ENCODE measurements at places on chromosomes 5 and 9. TPM values are rescaled to one million over a fixed set of nuclear protein-coding genes. Genes with fewer than 3 reads are reported as not detected.
A peak's percentile ranks its signal among the peaks of the same experiment; 100 is the strongest.

- H3K4me3 ChIP-seq = no peak overlapping the region
- H3K27me3 ChIP-seq = no peaks in the 10 kb centered on the region
- no peaks in the 10 kb centered on the region for H3K36me3 ChIP-seq
Observed at GRCh38 chr5:66477596-66477995, 118.6 kb upstream of the MAST4 start.

DNA sequence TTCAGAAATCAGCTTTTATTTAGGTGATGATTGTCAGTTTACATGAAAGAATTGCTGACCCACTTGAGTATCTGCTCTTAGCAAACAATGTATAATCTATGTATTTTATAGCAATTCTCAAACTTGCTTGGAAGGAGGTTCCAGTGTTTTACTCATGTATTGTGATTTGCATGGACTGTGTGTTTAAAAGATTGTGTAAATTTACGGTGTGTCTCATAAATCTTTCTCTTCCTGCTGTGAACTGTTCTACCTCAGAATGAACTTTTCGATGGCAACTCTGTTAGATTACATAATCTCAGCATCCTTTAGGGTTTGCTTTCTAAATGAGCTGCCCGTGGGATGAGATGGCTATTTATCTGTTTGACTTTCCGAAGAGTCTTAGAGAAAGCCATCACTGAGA is 122.5 kb downstream of the MEF2C start:
- no peaks in the 10 kb centered on the region for H3K4me1 ChIP-seq
- no peak overlapping the region for H3K4me3 ChIP-seq
- no peak overlapping the region for H3K27ac ChIP-seq
- H3K27me3 ChIP-seq = no peaks in the 10 kb centered on the region
- no peaks in the 10 kb centered on the region for H3K36me3 ChIP-seq

GRCh38 chr5:158538506-158539074 is 561.1 kb downstream of the EBF1 start:
- DNase-seq = no peak
- no peaks in the 10 kb centered on the region for H3K4me1 ChIP-seq
- no peak overlapping the region for H3K27ac ChIP-seq
- H3K4me3 ChIP-seq = no peak overlapping the region
- no peaks in the 10 kb centered on the region for H3K36me3 ChIP-seq
- H3K27me3 ChIP-seq = no peaks in the 10 kb centered on the region

DNA sequence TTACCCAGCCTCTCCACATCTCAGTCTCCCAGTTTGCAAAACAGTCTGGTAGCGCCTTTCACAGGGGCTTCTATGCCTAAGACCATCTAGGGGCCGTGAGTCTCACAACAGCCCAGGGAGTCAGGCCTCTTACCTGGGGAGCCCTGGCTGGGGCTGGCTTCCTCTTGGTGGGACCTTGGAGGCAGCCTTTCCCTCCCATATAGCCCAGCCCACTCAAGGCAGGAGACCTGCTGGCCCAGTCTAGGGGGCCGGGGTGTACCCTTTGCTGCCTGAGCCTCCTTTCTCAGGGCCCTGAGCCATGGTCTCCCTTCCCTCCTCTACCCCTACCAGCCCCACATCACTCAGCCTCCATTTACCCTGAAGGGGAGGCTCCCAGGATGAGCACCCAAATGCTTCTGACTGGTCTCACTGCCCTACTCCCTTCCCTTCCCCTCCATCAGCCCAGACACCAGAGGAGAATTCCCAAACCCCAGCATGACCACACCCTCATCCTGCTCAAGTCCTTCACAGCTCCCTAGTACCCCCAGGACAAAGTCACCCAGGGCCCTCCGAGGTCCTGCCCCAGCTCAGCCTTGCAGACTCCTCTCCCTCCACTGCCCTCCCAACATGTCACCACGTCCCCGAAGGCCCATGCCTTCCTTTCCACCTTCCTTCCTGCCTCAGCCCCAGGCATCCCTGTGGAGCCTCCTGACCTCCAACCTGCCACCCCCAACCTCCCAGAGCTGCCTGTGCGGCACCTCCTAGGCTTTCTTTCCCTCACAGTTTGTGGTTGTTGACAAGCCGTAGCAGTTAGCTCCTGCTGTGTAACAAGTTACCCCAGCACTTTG is 55.3 kb downstream of the BARX1 start:
- no peaks in the 10 kb centered on the region for H3K4me1 ChIP-seq
- H3K36me3 ChIP-seq = no peaks in the 10 kb centered on the region
- H3K27me3 ChIP-seq = no peaks in the 10 kb centered on the region
- no peak overlapping the region for H3K4me3 ChIP-seq
- no peak for DNase-seq

DNA sequence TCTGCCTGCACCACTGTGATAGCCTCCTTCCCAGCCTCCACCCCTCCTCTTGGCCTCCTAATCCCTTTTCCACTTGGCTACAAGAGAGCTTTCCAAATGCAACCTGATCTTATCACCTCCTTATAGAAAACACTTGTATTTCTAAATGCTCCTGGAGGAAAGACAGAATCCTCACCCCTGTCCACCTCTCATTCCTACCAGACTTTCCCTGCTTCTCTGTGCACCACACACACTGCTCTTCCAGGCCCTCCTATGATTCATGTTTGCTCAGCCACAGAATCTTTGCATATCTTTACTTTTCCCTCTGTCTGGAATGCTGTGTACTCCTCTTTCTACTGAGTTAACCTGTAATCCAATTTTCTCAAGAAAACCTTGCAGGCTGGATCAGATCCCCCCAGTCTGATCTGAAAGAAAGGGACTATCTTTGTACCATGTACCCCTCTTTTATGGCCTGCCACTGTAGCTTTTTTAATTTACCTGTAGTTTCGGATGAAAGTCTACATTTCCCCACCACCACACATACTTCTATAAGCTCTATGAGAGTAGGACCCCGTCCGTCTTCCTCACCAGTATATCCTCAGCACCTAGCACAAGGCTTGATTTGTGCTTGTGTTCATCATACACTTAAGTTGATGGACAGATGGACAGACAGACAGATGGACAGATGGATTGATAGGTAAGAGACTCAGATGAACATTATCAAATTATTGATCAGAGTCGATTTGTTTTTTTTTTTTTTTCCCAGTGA is 95.3 kb downstream of the GALNT10 start:
- no peaks in the 10 kb centered on the region for H3K27me3 ChIP-seq
- peaks cover 29% of the 10 kb centered on the region for H3K4me1 ChIP-seq
- DNase-seq = no peak

GRCh38 chr5:115354246-115354645 is 57.8 kb upstream of the CCDC112 start:
- no peaks in the 10 kb centered on the region for H3K4me1 ChIP-seq
- no peak for DNase-seq
- H3K4me3 ChIP-seq = no peak overlapping the region
- H3K36me3 ChIP-seq = no peaks in the 10 kb centered on the region
- no peaks in the 10 kb centered on the region for H3K27me3 ChIP-seq
- H3K27ac ChIP-seq = no peak overlapping the region

- H3K4me3 ChIP-seq = peak overlapping the region; percentile 27
- peaks cover 49% of the 10 kb centered on the region for H3K4me1 ChIP-seq
- H3K36me3 ChIP-seq = no peaks in the 10 kb centered on the region
- H3K27me3 ChIP-seq = no peaks in the 10 kb centered on the region
- peak overlapping the region; percentile 100 for H3K27ac ChIP-seq
Observed at GRCh38 chr5:132411304-132412013, 41.9 kb downstream of the SLC22A5 start.

DNA sequence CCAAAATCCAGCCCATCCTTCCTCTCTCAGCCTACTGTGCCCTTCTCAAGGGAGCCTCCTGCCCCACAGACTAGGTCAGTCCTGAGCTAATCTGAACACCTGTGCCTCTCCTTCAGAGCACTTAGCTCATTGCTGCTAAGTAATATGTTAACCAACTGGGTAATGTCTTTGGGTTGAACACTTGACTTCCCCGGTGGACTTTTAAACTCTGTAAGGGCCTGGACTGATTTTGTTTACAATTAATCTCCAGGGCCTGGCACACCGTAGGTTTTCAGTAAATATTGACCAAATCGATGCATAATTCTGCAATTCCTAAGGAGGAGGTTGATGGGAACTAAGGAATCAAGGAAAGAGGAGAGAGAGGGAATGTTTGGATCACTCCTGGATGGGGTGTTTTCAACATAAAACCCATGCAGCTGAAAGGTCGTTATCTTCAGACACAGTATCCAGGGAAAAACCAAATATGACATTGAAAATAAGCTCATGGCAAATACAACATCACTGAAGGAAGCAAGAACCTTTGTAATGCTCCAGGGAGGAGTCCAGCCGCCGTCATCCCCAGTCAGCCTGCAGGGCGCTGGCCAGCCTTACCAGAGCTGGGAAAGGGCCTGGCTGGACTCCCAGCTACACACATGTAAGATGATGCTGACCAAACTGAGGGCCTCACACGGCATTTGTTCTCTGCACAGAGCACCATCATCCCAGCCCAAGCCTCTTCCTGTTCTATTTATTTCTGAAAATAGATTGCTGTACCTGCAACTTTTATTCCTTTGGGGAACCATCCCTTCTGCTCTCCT is 166.3 kb downstream of the C5orf15 start:
- H3K27ac ChIP-seq = no peak overlapping the region
- no peaks in the 10 kb centered on the region for H3K36me3 ChIP-seq
- no peaks in the 10 kb centered on the region for H3K4me1 ChIP-seq

PCDHB15 gene
- 4.9 TPM for total RNA-seq

GABBR2 gene
- total RNA-seq = 13.4 TPM

OR1L4 gene
- not detected for total RNA-seq

SV2C gene
- total RNA-seq = not detected

- no peaks in the 10 kb centered on the region for H3K27me3 ChIP-seq
- no peak overlapping the region for H3K27ac ChIP-seq
- no peaks in the 10 kb centered on the region for H3K36me3 ChIP-seq
- no peak for DNase-seq
Observed at GRCh38 chr5:143533475-143533874, 130.0 kb upstream of the NR3C1 start.

GRCh38 chr5:31901807-31902530 is 263.0 kb downstream of the PDZD2 start:
- no peaks in the 10 kb centered on the region for H3K4me1 ChIP-seq
- no peaks in the 10 kb centered on the region for H3K36me3 ChIP-seq
- DNase-seq = no peak
- no peak overlapping the region for H3K4me3 ChIP-seq
- no peaks in the 10 kb centered on the region for H3K27me3 ChIP-seq
- no peak overlapping the region for H3K27ac ChIP-seq

GABRB2 gene
- 0.68 TPM for total RNA-seq

GRCh38 chr9:118595719-118596305 is 773.4 kb downstream of the BRINP1 start:
- peak; percentile 52 for DNase-seq
- peaks cover 10% of the 10 kb centered on the region for H3K4me1 ChIP-seq
- no peak overlapping the region for H3K4me3 ChIP-seq
- H3K27me3 ChIP-seq = no peaks in the 10 kb centered on the region

DNA sequence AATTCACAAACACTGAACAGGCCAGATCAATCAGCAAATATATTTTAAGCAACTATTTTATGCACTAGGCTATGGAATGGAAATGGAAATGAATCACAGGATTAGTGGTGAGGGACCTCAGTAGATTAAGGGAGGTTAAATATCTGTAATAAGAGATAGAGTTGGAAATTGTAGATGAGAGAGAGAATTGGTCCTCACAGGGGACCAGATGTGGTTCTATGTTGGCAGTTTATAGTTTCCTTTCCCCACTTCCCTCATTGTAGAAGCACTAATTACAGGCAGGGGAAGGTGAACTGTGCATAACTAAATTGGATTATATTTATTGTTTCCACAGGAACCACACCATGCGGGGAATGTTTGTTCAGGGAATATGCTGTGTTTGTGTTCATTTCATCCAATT is 496.2 kb downstream of the ARHGEF28 start:
- H3K4me1 ChIP-seq = peaks cover 16% of the 10 kb centered on the region
- no peaks in the 10 kb centered on the region for H3K36me3 ChIP-seq
- no peaks in the 10 kb centered on the region for H3K27me3 ChIP-seq
- no peak overlapping the region for H3K27ac ChIP-seq

ORM1 gene
- total RNA-seq = not detected

- no peak for DNase-seq
- H3K4me1 ChIP-seq = peaks cover 26% of the 10 kb centered on the region
- no peak overlapping the region for H3K27ac ChIP-seq
- no peaks in the 10 kb centered on the region for H3K27me3 ChIP-seq
Observed at GRCh38 chr5:142385194-142385593, 60.4 kb upstream of the SPRY4 start.

DNA sequence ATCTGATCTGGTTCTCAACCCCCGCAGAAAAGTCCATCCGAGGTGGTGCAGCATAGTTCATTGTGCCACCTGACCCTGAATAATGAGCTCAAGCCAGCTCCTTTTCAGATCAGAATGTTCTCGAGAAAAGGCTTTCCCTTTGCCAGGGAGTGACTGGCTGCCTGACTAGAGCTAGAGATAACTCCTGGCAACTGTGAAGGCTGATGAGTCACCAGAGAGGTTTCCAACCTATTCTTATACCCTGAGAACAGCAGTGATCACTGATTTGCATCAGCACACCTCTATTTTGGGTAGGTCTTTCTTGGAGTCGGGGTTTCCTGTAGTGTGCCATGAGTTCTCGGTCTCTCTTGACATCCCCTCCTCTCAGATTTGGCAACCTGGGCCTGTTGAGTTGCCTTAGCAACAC is 127.9 kb downstream of the PIK3R1 start:
- no peak overlapping the region for H3K4me3 ChIP-seq
- DNase-seq = peak; percentile 60
- H3K4me1 ChIP-seq = peaks cover 7% of the 10 kb centered on the region
- no peaks in the 10 kb centered on the region for H3K27me3 ChIP-seq
- no peaks in the 10 kb centered on the region for H3K36me3 ChIP-seq
